ENCODE measurements at places on chromosomes 4 and X.

GRCh38 chrX:73943693-73944562, 360.1 kb upstream of the ZCCHC13 start:
- DNase-seq = peak; percentile 97

DNA sequence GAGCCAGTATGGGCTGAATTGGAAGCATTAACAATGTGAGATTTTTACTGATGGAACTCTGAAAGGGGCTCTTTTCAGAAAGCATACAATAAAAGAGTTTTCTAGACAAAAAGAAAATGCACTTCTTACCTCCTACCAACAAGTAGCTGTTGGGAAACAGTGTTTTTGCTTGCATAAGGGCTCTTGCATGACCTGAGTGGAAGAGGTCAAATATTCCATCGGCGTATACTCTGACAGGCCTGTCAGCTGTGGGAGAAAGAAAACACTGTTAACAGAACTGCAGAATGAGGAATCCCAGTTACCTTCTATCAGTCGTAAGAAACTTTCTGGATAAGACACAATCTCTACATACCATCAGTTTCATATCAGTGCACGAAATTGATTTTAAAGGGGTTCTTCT, 39.5 kb downstream of the PCYT1B start:
- DNase-seq = no peak

DNA sequence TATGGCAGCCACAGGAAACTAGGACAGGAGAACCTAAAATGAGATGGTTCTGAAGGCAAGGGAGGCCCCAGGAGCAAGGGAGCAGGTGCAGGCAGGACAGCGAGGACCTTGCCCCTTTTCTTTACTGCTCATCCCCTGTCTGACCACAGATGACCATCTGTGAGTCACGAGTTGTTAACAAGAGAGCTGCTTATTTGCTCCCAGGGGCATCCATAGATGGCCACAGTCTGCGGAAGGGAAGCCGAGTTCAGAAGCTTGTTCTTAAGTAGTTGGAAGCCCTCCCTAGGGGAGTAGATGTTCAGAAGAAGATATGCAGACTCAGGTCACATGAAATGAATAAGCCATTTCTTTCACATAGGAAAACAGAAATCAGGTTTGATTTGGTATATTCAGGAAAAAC, 69.4 kb downstream of the EVC2 start:
- no peak for DNase-seq

DNA sequence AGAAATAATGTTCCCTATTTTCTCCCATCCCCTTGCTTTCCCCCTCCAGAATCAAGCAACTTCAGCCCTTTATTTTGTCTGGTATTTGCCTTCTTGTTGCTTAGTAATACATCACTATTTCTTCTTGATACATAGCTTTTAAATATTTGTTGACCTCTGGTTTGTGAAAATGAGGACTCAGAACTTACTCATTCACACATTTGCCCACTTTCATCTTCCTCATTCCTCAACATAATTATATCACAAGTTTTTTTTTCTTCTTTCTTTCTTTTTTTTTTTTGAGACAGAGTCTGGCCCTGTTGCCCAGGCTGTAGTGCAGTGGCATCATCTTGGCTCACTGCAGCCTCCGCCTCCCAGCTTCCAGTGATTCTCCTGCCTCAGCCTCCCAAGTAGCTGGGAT, 28.9 kb upstream of the NDUFC1 start:
- no peak for DNase-seq

- DNase-seq = no peak
These were observed 24.4 kb upstream of the GBA3 start for GRCh38 chr4:22668301-22668700.

DNA sequence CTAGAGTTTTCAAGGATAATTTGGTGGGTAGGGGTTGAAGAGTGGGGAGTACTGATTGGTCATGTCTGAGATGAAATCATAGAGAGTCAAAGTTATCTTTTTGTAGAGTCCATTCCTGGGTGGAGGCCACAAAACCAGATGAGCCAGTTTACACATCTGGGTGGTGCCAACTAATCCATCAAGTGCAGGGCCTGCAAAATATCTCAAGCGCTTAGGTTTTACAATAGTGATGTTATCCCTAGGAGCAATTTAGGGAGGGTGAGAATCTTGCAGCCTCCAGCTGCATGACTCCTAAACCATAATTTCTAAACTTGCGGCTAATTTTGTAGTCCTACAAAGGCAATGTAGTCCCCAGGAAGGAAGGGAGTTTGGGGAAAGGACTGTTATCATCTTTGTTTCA, 988.3 kb upstream of the LCORL start:
- no peak for DNase-seq
